CD4-positive, alpha-beta T cell (primary cell): ENCODE measurements at places on chromosomes 1 and 21.

DNA sequence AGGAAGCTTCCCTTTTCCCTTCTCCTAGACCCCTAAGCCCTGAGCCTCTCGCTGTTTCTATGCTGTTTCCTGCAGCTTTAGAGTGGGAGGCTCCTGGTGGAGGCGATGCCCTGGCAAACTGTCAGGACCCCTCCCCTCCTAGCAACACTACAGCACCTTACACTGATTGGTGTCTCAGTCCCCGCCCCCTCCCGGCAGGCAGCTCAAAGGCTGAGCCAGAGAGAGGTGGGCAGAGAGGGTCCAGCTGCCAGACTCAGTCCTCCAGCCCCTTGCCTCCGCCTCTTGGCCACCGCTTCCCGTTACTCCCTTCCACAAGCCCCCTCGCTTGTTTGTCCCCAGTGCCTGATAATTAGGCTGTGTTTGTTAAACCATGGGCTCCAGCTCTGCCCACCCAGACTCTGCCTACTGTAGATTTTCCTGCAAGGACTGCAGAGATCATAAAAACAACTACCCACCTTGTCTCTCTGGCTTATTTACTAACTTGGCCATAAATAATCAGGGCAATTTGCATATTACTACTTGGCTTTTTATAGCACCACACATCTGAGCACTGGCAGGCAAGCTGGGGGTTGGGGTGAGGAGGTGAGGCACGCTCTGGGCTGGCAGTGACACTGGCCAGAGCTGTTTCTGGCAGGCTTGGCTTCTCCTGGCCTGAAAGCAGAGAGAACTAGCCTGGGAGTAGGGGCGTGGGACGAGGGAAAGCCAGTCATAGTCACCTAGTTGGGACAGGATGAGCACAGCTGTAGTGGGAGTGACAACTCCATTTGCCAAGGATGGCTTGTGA lies 107.5 kb downstream of the CSMD2 start:
- no peak for DNase-seq

DNA sequence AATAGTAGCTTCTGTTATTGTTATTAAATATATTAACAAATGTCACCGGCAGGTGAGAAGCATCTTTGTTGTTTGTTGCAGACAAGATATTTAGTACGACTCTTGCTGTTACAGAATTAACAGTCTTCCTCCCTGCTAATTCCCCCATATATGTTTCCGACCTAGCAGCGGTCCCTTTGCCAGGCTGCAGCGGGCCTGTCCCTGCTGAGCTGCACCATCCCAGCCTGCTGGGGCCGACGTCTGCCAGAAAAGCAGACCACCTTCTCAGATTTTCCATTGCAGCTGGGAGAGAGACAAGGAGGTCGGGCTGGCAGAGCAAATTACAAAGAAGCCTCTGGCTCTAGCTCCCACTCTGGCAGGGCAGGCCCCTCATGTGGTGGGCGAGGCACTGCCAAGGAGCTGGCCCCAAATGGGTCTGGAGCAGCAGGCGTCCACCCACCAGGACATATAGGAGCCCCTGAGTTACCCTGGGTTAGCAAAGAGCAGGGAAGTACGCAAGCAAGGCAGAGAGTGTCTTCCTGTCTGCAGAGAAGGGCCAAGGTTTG lies 142.7 kb downstream of the FOXD2 start:
- DNase-seq = no peak

DNA sequence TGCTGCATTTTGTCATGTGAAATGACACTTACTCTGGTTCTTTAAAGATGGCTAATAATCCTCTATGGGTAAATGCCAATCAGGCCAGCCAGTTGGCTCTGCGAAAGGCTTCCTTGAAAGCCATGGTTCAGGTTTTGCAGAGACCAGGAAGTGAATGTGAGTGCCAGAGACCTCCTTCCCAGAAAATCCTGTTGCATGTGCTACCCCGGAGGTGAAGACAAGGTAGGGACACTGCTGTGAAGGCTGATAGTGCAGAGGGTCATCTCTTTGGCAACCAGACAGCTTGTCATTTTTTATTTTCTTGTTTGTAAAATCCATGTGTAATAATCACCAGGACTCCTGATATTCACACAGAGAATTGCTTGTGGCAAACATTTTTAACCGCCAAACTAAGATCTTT lies 18.7 kb downstream of the LRRC8D start:
- DNase-seq = no peak

DNA sequence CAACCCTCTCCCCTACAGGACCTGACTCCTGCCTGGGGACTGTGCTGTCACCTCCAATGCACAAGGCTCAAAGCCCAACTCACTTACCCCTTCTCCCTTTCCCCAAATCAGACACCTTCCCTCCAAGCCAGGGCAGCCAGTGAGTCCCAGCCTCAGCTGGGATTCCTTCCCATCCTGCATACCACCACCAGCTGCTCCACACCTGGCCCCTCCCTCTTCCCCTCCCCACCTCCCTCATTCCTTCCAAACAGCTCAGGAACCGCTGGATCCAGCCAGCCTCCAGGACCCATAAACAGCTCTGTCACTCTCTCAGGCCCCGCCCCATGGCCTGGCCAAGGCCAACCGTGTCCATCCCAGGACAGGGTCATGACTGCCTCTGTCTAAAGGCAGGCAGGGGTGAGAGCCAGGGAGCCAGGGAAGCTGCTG lies 41.4 kb downstream of the ACOT7 start:
- DNase-seq = no peak

DNA sequence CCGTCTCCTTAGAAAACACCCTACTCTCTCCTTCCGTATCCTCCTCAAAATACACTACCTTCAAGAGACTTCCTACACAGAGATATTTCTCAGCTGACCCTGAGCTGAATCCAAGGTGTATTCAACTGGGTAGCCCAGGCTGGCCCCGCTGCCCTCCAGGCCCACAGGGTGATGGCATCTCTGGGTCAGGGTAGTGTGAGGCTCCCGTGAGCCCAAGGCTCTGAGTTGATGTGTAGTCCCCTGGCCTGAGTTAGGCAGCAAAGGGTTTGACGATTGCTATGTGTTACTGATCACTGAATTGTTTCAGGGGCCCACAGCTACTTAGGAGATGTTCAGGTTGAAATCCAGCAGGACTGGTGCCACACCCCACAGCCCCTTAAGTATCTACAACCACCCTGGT lies 6.7 kb downstream of the INAVA start:
- DNase-seq = no peak

DNA sequence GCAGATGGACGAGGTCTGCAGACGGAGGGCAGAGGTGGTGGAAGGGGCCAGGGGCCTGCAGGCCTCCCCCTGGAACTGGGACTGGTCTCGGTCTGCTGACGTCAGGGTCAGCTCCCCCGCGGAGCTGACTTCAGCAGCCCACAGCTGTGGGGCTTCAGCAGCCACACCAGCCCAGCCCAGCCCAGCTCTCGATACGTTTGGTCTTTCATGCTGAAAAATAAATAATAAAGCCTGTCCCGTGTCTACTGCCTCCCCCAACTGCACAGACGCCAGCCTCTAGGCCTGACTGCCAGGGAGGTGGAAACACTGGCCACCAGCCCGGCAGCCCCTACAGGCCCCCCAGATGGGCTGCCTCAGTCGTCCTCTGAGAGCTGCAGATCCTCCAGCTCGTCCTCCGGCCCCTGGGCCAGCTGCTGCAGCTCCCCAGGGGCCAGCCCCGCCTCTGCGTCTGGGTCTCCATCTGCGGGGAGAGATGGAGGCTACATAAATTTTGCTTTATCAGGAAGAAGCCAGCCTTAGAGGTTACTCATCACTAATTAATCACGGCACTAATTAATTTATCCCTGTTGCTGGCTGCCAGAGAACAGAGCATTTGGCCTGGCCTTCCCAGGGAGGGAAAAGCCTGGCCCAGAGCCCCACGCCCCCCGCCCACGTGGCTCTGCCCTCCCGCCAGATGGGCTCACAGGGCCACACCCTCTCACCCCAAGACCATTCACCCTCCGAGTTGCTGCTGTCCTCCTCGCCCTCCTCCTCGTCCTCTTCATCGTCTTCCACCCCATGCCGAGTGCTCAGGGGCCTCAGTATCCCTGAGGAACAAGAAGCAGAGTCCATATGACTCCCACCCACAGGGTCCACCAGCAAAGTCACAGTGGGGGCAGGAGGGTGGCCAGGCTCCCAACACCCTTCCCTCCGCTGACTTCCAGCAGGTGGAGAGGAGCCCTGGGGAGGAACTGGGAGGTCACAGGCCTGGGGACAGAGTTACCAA lies 14.4 kb downstream of the NOC2L start:
- DNase-seq = no peak

- no peak for DNase-seq
Observed at GRCh38 chr1:85611856-85612255, 31.3 kb downstream of the CCN1 start.

GRCh38 chr1:5911871-5912271 lies 80.4 kb downstream of the NPHP4 start:
- no peak for DNase-seq

GRCh38 chr1:178086294-178086693 lies 7.6 kb upstream of the RASAL2 start:
- DNase-seq = no peak

GRCh38 chr1:224592636-224593582 lies 23.2 kb upstream of the CNIH3 start:
- DNase-seq = no peak

GRCh38 chr1:38029081-38029681 lies 16.6 kb downstream of the UTP11 start:
- no peak for DNase-seq

- DNase-seq = no peak
Observed at GRCh38 chr1:29169976-29170375, 11.7 kb downstream of the SRSF4 start.

GRCh38 chr1:223473601-223474344 lies 80.6 kb downstream of the CCDC185 start:
- no peak for DNase-seq
